ENCODE measurements at places on chromosomes 7 and 10.

DNA sequence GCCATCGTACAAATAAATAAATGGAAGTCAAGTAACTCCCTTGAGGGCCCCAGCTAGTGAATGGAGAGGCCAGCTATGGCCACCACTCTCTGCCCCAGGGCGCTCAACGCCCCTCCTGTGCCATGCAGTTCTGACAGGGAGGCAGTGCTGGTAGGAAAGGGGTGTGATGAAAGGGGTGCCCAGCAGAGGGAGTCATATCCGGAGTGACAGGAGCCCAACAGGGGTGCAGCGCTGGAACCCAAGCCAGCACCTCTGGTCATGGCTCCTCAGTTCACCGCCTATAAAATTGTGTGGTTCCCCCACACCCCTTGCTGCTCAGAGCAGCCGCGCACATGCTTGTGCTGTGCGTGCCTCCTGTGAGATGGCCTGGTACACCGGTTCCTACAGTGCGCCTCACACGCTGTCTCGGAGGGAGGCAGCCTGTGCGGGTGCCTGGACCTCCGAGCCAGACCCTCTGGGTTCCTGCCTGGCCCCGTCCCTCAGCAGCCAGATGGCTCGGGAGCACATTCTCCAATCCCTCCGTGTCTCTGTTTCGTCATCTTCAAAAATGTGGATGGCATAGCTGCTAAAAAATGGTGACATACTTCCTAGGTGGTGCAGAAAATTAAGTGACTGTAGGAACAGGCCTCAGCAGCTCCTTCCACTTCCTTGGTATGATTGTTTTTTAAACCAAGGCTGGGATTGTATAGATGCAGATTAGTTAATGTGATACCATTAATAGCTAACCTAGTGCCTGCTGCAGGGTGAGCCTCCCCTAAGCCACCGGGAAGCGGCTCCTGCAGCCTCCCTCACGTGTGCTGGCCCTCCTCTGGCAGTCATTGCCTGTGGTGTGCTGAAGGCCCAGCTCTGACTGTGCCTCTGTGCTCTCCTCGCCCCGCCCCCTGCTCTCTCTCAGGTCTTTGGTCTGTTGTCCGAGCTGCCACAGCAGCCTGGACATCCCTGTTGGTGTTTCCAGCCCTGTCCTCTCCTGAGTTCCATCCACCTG is 125.8 kb downstream of the EGFR start:
- no peak for DNase-seq

DNA sequence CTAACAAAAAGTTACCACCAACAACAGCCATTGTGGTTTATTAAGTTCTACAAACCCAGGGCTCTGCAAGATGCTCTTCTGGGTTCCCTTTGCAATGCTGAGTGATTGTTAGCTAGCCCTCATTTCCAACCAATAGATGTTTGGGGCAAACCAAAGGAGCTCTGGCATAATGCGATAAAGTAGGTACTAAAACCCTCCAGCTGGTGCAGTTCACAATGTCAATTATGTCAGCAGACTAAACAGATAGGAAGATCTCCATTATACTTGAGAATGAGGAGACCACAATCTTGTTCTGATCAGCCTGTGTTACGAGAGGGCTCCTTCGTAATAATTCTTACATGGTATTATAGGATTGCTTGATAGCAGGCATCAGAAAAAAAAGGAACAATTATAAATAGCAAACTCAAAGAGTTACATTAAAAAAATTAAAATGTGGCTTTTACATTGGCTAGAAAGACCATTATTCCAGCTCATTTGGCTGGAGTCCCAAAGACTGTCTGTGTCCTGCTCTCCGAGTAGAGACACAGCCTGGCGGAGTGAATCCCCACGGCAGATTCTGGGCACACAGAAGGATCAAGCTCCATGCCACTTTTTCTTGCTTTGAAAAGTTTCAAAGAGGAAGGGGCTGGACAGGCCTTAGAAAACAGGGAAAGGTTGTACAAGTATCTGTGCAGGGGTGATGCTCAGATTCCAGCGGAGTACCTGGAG is 93.8 kb downstream of the ZRANB1 start:
- no peak for DNase-seq

DNA sequence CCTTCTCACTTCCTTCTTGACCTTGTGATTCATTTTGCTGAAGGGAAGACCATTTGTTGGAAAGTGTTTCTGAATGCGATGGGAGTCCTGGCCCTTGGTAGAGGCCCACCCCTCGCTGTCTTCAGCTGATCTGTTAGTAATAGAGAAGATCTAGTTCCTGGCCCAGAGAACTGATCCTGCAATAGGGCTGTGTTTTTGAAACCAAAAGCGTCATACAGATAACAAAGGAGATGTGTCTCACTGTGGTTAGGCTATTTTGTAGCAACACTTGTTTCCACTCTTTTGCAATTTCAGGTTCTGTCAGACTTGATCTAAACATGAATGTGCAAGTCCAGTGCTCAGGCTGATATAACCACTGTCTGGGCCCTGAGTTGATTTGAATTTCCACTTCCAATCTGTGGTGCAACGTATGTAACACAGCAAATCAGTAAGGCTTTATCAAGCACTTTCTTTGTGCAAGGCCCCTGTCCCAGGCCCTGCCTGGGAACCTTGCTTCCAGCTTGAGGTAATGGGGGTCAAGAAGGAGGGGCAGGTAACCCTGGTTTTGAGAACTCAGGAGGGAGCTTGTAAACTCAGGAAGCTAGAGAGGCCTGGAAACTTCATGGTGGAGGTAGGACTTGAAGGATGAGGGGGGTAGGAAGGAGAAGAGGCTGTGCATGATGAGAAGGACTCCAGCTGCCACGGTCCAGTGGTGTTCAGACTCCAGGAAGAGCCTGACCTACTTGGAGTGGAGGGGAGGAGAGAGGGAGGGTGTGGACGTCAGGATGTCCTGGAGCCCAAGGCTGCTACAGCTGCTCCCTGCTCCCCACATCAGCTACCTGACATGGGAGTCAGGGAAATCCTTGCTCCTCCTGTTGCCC is 42.2 kb upstream of the SRGN start:
- DNase-seq: peak; percentile 18

- no peak for DNase-seq
Measured at GRCh38 chr7:135964791-135965190, 12.4 kb downstream of the MTPN start.

GRCh38 chr10:52353960-52354394 is 39.9 kb downstream of the DKK1 start:
- DNase-seq: no peak

Measured in activated T-cell treated with anti-CD3 and anti-CD28 coated beads for 24 hours (primary cell).